Fibroblast of mammary gland (primary cell): ENCODE measurements at places on chromosomes 7 and 10.

DNA sequence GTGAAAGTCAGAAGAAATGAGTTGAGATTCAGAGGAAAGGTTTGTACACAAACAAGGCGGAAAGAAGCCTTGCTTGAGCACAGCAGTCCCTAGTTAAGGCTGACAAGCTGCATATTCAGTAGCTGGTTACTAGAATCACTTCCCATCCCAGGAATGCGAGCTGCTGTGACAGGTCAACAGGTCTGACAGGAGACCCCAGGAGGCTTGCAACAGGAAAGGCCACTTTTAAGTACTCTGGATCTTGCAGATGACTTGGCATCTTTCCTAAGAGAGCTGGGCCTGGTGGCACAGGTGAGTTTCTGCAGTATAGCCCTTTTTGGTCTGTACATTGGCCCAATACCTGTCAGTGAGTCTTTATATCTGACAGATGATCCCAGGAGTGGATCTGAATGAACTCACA is 35.7 kb upstream of the UNC5B start:
- DNase-seq = no peak

- no peak for DNase-seq
Measured at GRCh38 chr7:22913158-22913557, 90.5 kb upstream of the TOMM7 start.

GRCh38 chr10:47222461-47222860 is 77.5 kb upstream of the GDF10 start:
- no peak for DNase-seq

DNA sequence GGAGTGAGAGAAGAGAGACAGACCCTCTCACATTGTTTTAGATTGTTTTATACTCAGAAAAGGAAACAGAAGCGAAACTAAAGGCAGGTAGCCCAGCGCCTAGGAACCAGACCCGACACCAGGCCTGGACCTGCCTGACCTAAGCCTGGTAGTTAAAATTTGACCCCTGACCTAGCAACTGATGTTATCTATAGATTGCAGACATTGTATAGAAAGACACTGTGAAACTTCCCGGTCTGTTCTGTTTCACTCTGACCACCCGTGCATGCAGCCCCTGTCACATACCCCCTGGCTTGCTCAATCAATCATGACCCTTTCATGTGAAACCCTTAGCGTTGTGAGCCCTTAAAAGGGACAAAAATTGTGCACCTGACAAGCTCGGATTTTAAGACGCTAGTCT is 31.6 kb downstream of the VIPR2 start:
- DNase-seq = no peak

DNA sequence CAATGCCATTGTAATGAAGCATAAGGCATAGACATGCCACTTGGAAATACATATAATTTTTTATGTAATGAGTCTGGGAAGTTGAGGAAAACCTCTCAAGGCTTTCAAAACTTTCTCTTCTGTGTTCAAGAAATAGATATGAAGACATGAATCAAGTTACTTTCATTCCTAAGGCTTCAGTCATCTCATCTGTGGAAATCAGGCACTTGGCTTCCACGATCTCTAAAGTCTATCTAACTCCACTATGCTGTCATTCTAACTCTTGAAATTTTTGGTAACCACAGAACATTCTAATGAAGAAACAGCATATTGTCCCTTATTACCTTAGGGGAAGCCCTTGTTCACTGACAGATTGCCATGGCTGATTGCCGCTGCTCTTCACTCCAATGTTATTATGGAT is 242.6 kb downstream of the CNTNAP2 start:
- DNase-seq = no peak

DNA sequence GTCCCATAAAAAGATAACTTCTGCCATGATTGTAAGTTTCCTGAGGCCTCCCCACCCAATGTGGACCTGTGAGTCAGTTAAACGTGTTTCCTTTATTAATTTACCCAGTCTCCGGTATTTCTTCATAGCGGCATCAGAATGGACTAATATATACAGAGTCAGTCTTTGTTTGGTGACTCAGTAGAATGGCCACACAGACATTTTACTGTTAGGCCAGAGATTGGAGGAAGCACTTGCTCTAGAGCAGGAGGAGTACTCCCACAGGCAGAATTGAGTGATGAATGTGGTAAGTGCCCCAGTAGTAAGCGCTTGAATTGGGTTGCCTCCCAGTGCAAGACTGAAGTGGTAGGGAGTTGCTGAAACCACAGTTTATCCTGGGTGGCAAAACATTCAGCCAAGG is 149.5 kb upstream of the SMIM30 start:
- DNase-seq = peak; percentile 30
